ENCODE measurements at places on chromosomes 1 and 21.

- DNase-seq, result no peak
Measured at GRCh38 chr1:203065191-203065590, 20.6 kb downstream of the MYOG start.

GRCh38 chr1:160879056-160879455 lies 5.9 kb downstream of the ITLN1 start:
- DNase-seq, result no peak

- no peak for DNase-seq
Measured at GRCh38 chr1:1203561-1204424, 2.6 kb downstream of the TNFRSF18 start.

GRCh38 chr1:87120779-87121178 lies 206.3 kb downstream of the HS2ST1 start:
- no peak for DNase-seq

DNA sequence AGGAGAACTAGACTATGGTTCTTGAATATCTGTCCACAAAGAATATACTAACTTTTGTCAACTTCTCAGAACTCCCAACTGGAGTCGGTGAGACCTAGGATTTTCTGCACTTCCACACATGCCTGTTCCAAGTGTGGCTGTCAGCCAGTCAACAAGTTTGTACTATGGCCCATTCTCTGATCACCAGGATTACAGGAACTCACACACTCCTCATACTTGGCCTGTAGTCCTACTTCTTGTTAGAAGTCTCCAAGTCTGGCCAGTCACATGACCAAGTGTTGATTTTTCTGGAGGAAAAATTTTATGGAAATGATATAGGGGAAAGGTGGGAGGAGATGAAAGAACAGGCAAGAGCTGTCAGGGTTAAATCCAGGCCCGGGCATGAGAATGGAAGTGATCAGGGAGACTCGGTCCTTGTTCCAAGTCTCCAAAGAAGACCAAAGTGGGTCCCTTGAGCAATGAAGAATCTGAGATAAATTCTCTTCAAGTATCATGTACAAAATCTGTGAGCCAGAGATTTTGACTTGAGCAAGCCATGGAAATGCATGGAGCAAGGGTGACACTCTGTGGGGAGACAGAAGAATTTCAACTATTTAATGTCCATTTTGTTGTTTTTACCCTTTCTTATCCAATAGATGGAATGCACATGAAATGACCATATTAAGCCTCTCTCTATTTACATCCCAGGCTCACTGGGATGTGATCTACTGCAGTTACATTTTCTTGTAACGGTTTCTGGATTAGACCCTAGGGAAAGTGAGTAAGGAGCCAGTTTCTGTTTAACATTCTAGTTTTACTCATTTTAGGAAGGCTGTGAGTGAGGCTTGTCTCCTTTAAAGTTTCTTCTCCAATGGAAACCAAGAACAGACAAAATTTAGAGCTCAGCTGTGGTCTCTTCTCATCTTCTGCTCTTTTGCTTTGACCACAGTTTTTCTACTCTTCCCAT lies 320.9 kb downstream of the ASTN1 start:
- DNase-seq, result peak; percentile 41

GRCh38 chr1:50257940-50258685 lies 149.4 kb downstream of the ELAVL4 start:
- no peak for DNase-seq

DNA sequence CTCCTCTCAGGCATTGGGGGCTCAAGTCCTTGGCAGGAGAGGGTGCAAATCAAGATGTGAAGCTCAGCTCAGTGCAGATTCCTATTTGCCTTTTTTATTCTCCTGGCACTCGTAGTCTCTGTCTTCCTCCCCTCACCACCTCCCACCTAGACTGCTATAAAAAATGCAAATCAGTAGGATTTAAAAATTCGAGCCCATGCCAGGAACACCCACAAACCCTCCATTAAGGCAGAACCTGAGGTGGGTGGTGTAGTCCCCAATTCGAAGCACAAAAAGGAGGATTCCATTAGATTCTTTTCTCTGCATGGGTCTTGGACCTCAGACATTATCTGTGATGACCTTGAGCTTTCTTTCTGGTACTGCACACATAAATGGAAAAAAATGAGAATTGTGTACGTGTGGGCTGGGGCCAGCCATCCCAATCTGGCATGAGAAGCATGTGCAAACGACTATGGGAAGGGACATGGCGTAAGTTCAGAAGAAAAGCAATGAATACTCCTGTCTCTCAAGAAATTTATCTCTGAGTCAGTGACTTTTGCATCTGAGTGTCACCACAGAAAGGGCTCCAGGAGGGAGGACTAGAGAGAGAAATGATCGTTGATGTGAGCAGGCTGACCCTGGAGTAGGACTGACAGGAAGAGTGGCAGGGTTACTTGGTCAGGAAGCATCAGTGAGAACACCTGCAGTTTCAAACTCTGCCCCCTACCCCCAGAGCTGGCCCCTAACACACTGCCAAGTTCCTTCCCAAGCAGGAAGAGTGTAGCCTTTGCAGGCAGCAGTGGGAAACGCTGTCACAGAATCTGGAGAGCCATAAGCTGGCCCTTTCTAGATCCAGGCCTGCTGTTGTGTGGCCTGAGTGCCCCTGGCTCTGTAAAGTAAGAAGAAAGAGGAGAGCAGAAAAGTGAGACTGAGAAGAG lies 1.7 kb downstream of the INKA2 start:
- no peak for DNase-seq

DNA sequence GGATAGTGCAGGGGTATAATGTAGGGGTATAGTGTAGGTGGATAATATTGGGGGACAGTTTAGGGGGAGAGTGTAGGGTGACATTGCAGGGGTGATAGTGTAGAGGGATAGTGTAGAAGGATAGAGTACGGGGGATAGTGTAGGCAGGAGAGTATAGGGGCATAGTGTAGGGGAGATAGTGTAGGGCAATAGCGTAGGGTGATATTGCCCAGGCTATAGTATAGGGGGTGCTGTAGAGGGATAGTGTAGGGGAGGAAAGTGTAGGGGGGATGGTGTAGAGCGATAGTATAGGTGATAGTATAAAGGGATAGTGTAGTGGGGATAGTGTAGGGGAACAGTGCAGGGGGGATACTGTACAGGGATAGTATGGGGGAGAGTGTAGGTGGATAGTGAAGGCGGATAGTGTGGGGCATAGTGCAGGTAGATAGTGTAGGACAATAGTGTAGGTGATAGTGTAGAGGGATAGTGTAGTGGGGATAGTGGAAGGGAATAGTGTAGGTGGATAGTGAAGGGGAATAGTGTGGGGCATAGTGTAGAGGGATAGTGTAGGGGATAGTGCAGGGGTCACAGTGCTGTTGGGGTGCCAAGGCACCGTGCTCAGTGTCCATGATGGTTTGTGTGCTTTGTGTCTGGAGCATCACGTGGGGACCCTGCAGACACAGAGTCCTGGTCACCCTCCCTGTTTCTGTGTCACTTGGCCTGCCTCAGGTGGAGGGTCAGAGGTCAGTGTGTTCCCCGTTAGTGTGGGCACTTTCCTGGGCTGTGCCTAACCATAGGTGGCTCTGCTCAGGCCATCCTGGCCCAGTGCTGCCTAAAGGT lies 10.5 kb upstream of the ARF1 start:
- DNase-seq, result no peak

- peak; percentile 73 for DNase-seq
Measured at GRCh38 chr1:67723620-67724019, 38.6 kb downstream of the GADD45A start.

DNA sequence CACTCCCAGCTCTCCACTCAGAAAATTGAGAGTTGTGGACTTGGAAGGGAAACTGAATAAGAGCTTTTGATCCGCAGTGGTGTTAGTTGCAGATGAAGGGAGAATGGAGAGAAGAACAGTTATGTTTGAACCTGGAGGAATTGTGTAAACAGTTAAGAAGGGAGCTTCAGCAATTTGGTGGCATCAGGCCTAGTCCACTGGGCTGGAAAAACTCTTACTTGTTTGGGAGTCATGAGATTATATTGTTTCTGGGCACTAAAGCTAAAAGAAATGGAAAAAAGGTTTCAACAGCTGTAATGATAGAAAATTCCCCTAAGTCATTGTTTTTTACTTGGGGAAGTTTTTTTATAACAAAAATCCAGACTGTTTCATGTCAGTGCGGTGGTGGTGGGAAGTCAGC lies 256.1 kb upstream of the C1orf87 start:
- no peak for DNase-seq

GRCh38 chr1:70210820-70211219 lies 5.4 kb upstream of the LRRC40 start:
- DNase-seq, result peak; percentile 30

- DNase-seq, result no peak
Measured at GRCh38 chr1:112263042-112263441, 133.0 kb upstream of the CTTNBP2NL start.

DNA sequence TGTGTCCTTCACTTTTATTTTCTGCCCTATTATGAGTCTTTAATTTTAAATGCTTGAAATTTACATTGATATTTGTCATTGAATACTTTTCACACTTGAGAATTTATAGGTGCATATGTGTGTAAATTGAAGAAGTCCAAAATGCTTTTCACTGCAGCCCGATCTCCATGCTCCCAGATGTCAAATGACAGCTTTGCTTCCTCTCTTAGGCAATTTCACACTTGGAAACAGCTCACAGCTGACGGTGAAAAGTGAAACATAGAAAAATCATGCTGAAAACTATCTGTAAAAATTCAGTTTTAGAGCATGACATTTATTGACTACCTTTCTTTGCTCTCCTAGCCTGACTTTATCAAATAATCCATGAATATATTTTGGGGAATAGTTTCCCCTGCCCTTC lies 196.0 kb downstream of the RPS6KC1 start:
- DNase-seq, result no peak

DNA sequence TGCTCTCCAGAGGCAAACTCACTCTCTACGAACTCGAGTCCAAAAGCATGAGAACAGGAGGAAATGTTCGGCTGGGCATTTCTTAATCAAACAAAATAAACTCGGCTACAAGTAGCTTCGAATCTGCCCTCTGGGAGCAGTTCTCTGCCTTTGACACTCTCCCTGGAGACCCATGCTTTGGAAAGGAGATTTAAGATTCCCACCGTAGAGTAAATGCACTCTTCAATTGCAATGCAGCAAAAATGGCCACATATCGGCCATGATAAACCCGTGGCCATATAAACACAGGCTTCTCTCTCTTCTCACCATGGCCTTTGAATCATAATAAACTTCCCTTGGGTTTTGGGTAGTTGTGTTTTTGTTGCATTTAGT lies 215.4 kb downstream of the TOMM20 start:
- no peak for DNase-seq

DNA sequence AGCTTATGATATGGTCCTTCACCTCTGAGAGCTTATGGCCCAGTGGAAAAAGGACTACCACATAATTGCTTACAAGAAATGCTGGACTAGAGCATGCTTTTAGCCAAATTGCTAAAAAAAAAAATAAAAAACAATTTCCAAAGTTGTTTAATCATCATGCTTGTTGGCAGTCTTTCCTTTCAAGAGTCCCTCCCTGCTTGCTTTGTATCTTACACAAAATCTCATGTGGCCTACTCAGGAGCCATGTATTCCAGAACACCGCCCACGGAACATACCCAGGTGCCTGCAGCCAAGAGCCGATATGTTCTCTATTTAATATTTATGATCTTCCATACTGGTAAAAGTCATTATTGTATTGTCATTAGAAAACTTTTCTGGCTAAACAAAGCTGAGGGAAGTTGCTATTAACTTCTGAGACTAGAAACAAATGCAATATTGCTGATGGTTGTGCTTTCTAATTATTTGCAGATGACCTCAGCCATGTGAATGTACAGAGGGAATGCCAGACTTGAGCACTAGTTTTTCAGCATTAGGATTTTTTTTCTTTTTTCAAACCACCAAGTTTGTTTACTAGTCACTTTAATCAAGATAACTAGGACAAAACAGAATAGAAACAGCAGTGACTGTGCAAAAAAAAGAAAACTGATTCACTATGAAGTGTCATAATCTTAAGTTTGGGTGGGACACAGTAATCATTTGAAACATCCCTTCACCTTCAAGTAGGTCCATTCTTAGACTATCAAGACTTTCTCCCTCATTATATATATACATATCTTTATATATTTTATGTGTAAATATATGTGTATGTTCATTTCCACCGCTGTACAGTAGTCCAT lies 129.3 kb upstream of the GORAB start:
- DNase-seq, result no peak

- no peak for DNase-seq
Measured at GRCh38 chr21:43665879-43666278, 6.5 kb downstream of the RRP1B start.

DNA sequence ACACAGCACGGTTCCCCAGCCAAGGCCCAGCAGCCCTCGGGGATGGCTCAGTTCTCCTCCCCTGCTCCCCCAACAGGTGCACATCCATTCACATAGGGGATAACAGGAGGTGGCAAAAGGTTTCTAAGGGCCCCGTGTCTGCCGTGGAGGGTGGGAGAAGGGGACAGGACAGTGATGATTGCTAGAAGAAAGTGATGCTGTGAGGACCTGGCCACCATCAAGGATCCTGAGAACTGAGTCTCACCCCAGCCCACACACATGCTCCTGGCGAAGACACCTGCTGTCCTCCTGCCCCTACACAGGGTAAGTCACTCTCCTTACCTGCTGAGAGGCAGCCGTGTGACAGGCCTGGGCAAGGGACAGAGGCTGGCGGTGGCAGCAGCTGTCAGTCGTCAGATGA lies 54.5 kb downstream of the GNG4 start:
- no peak for DNase-seq

GRCh38 chr1:186194107-186194756 lies 180.8 kb downstream of the TPR start:
- no peak for DNase-seq

DNA sequence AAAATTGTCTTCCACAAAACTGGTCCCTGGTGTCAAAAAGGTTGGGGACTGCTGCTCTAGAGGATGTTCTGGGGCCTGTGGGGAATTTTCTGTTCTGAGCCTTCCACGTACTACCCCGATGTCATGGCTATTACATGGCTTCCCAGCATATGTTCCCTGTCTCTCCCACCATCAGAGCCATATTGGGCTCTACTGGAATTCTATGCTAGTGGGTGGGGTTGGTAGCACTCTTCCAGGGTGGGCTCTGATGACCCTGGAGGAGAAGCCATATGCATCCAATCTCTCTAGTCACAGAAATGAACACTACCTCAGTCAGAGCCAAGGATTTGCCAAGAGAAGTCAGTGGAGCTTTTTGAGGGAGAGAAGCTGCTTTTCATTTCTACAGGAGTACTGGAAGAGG lies 47.9 kb downstream of the SRRM1 start:
- DNase-seq, result no peak

GRCh38 chr1:235657747-235658526 lies 8.4 kb upstream of the GNG4 start:
- no peak for DNase-seq
